ENCODE measurements at places on chromosomes 16 and 17.

GRCh38 chr17:82043507-82043906, 6.0 kb upstream of the DCXR start:
- no peak for DNase-seq

DNA sequence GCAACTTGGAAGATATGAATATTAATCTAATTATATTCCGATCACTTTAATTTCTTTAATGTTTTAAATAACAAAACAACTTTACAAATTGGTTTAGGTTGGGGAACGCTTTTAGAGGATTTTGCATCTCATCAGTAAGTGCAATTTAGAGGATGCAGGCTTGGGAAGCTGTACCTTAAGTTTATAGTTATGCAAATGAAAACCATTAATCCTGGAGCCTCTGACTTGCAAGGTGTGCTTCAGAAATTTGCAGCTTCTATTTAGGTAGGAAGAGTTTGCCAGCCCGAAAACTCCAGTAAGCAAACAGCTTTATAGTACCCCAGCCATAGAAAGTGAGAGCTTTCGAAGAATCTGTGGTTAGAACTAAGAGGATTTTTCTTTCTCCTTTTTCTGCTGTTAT, 547.0 kb downstream of the MAF start:
- DNase-seq = no peak

GRCh38 chr16:61413021-61413420, 623.2 kb downstream of the CDH8 start:
- no peak for DNase-seq

DNA sequence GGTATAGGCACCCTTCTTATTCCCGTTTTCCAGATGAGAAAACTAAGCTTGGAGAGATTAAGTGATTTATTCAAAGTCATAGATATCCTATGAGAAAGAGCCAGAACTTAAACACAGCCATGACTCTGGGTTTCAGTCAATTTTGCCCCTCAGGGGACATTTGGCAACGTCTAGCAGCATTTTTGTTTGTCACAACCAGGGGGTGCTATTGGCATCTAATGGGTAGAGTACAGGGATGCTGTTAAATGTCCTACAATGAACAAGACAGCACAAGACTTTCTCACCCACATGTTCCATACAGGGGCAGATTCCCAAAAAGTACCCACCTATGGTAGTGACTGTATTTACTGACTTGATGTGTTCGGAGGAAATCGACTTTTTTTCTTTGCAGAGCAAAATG, 4.8 kb upstream of the SHISA9 start:
- DNase-seq = peak; percentile 43

DNA sequence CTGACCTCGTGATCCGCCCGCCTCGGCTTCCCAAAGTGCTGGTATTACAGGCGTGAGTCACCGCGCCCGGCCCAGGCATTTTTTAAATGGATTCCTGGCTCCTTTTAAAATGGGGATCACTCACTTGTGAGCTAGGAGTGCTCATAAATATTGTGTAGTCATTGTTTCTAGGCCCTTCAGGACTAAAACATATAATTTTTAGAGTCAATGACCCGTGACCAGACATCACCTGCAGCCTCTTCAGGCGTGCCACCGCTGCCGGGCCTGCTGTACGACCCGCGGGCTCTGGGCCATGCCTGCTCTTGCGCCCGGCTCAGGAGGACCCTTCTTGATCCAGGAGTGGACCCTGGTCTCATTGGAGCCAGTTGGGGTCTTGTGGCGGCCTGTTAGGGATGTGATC, 30.8 kb downstream of the EFCAB5 start:
- no peak for DNase-seq

DNA sequence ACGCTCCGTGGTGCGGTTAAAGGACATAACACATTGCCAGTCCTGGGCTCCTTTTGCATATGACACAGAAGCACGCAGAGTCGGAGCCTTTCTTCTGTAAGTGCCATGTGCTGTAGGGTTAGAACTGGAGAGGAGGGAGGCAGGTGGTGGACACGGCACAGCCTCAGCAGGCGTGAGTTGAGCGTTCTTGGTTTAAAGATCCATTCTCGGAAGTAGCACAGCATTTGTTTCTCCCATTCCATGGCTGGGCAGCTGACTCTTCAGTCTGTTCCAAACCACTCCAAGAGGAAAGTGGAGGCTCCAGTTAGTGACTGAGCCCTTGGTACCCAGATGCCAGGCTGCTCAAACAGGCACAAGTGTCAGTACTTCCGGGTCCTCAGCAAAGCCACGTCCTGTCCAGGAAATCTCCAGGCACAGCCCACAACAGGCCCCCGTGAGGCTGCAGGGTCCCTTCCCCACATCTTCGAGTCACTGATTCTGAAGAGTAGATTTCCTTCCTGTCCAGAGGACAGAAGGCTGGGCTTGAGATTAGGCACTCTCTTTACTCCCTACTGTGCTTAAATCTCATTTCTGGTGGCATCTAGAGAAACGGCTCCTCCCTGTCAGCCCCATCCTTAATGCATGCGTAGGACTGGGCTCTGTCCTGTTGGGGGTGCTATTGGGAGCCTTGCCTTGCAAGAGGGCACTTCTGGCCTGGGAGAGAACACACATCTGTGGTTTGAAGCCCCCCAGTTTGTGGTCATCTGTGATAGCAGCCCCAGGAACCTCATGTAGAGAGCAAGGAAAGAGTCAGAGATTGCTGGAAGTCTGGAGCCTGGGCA, 39.6 kb upstream of the NAT9 start:
- no peak for DNase-seq

GRCh38 chr17:41667280-41668041, 21.2 kb upstream of the EIF1 start:
- no peak for DNase-seq

GRCh38 chr16:58999762-59000161, 265.6 kb upstream of the GOT2 start:
- no peak for DNase-seq

DNA sequence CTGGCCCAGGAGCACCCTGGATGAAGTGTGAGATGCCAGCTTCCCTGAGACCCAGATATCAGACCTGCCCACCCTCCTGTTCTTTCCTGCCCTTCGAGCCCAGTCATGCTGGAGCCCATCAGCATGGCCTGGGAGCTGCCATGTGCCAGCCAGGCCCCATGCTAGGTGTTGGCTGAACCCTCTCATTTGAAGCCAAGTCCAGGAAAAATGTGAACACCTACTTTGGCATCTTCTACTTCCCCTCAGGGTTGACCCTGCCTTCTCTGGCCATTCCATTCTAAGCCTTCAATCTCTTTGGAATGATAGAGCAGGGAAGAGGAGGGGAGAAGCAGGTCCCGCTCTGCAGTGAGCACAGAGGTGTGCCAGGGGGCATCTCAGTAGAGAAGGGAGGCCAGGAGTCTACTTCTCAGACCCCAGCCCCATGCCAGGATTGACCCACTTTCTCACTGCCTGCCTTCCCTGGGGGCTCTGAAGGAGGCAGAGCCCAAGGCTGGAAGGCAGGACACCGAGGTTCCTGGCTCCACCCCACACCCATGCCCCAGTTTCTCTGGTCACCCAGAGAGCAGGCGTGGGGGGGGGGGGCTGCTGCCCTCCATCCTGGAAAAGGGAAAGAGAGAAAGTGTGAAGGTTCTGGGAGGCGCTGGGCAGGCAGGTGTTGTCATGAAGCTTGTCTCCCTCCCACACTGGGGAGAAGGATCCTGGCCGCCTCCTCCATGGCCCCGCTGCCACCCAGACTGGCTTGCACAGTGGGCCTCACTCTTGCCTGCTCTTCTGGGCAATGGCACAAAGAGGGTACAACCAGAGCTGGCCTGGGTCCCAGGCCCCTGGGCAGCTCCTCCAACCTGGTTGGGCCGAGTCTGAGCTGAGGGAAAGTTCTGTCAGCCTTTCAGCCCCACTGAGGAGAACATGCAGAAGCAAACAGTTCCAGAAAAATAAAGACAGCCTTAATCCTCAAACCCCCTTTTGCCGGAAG, 9.3 kb downstream of the HDAC5 start:
- no peak for DNase-seq

GRCh38 chr16:82241469-82242052, 71.5 kb upstream of the MPHOSPH6 start:
- no peak for DNase-seq

GRCh38 chr17:13996748-13997147, 72.6 kb upstream of the COX10 start:
- DNase-seq = no peak

DNA sequence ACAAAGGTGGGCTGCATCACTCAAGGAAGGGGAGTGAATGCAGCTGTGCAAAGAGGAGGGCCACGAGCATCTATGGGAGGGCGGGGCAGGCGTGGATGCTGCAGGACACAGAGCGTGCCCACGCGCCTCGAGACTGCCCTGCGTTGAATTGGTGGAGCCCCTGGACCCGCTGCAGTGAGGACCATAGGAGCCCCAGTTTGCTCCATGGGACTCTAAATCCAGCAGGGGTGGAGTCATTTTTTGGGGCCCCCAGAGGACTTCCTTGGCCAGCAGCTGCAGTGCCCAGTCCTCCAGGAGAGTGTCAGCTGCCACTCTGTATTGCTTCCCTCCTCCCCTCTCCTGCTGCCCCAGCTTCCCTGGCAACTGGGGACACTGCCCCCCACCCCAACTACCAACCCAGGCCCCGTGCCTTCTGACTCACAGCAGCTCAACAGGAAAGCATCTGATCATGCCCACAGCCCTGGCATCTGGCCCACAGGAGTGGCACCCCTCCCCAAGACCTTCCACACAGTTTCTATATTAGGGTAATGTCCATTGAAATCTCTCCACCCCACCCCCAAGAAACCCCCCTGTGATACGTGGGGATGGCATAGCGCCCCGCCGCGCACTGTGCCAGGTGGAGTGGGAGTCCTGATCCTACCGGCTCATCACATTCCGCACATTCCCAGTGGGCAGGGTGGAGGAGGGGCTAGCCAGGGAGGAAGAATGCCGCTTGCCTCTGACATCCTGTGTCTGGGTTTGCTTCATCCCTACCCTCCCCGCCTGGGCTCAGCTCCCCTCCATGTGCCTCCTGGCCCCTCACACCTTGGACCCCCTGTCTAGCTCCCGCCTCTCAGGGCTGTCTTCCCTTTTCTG, 27.8 kb upstream of the ITGA3 start:
- DNase-seq = peak; percentile 95

DNA sequence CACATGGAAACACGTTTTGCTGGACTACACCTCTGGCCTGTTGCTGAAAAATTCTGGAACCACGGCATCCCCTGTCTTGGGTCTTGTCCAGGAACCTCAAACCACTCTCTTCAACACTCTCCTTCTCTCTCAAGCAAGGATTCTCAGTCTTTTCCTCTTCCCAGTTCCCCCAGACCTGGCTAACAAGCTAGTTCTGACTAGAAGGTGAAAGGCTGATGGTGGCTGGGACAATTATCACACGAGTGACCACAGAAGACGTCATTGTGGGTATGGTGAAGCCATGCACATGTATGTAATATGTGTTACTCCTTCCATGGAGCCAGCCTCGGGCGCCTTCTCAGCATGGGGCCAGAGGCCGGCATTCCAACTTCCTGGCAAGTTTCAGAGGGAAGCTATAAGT, 123.0 kb downstream of the CDYL2 start:
- DNase-seq = peak; percentile 19

GRCh38 chr17:40843242-40843641, 20.8 kb upstream of the KRT10 start:
- DNase-seq = no peak

- no peak for DNase-seq
Measured at GRCh38 chr16:81286190-81286589, 28.6 kb upstream of the GAN start.

GRCh38 chr17:50289991-50290702, 15.9 kb downstream of the TMEM92 start:
- DNase-seq = peak; percentile 100

GRCh38 chr17:80666867-80667266, 122.2 kb downstream of the RPTOR start:
- no peak for DNase-seq

DNA sequence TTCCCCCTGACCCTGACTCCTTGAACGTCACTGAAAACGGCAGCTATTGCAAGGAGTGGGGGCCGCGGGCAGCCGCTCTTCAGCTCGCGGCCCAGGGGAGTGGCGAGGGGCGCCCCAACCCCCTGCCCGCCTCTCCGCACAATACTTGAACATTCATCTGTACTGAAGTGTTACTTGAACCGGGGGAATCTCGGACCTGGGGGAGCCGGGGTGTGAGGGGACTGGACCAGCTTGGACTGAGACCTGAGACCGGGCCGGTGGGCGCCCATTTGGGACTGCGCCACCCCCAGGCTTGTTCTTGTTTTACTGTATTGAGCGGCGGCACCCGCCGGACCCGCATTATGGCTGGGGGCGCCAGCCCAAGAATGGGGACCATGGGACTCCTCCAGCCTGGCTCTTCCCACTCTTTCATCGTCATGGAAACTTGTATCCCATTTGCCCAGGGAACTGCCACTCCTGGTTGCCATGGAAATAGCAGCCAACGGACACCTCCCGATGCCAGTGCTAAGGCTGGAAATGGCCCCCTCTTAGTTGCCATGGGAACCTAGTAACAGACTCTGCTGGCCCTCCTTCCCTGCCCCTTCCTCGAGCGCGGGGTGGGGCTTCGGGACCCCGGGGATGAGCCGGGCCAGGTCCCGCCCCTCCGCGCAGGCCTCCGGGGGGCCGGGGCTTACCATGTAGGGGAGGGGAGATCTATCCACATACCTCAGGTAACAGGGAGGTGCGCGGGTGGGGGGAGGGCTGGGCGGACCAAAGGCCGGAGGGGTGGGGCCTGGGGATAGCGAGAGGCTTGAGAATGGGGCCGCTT, 805 bp upstream of the ORAI3 start:
- peak; percentile 91 for DNase-seq
